Metanephros (tissue), 2 donors: ENCODE measurements at places on chromosomes 7 and 10. TPM values are rescaled to one million over a fixed set of nuclear protein-coding genes. Genes with fewer than 3 reads are reported as not detected.

SFTPD gene
- 0.53 TPM for total RNA-seq

OPALIN gene
- not detected for total RNA-seq

HEPACAM2 gene
- 2.7 TPM for total RNA-seq

CYP3A4 gene
- not detected for total RNA-seq

VSTM2A gene
- 1.5 TPM for total RNA-seq

FAM221A gene
- 11.1 TPM for total RNA-seq

OR6V1 gene
- not detected for total RNA-seq

GOLGA7B gene
- total RNA-seq, result 0.35 TPM

SMARCD3 gene
- 50.2 TPM for total RNA-seq

ATP6V1F gene
- total RNA-seq, result 120 TPM

IFIT1B gene
- 3.0 TPM for total RNA-seq

PRF1 gene
- total RNA-seq, result 2.0 TPM

SLC25A13 gene
- 45.8 TPM for total RNA-seq

TWNK gene
- total RNA-seq, result 9.5 TPM

UNCX gene
- total RNA-seq, result 7.5 TPM

CDHR3 gene
- total RNA-seq, result 10.7 TPM

CLDN3 gene
- 79.3 TPM for total RNA-seq

ZMYND11 gene
- 48.2 TPM for total RNA-seq

RSPH10B gene
- total RNA-seq, result 2.0 TPM

MIOS gene
- 45.6 TPM for total RNA-seq

ADIRF gene
- 46.2 TPM for total RNA-seq

ASAH2 gene
- 1.1 TPM for total RNA-seq

POMZP3 gene
- total RNA-seq, result 8.3 TPM
